ENCODE measurements at places on chromosomes 7 and 10. TPM values are rescaled to one million over a fixed set of nuclear protein-coding genes. Genes with fewer than 3 reads are reported as not detected.

The VWA2 gene
- total RNA-seq, result not detected

The GPR15LG gene
- not detected for total RNA-seq

The AMPH gene
- total RNA-seq, result 1.1 TPM

The ATP5MK gene
- 388 TPM for total RNA-seq

The NEBL gene
- 3.2 TPM for total RNA-seq
